Cardiac muscle cell (in vitro differentiated cells and primary cell): ENCODE measurements at places on chromosomes 12 and 14.
A peak's percentile ranks its signal among the peaks of the same experiment; 100 is the strongest.

DNA sequence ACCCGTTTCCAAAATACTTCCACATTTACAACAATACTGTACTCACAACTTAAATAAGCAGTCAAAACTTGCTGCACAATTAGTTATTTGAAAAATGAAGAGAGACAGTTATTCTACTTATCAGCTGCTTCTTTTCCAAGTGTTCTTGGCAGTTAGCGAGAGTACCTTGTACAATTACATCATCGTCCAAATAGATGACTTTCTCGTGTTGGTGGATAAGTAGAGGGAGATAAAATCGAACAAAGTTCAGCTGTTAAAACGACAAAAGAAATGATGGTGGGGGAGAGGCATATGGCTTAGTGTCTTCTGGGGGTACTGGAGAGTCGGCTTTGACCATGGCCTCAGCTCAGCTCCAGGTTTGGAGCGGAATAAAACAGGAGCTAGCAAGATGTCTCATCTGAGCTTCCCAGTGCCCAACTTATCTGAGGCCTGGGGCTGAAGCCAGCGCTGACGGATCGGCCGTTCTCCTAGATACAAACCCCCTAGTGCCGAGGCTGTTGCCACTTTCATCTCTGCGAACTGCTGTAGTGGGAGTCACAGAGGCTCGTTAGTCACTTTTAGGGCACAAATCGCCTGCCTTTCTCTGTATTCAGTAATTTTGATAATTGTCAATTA lies 31.7 kb downstream of the TDG start:
- peak; percentile 70 for DNase-seq

DNA sequence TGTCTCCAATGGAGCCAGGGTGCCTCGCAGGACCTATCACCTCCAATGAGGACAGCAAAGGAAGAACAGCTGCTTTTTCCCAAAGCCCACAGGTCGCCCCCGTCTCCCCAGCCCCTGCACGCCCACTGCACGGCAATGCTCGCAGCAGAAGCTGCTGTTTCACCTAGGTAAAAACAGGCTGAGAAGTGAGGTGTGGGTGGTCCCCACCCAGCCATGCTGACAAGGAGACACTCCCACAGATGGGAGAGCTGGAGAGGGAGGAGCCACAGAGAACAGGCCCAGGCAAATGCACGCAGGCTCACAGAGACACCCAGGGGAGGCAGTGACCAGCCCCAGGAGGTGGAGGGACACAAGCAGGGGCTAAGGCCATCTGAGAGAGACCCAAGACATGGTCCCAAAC lies 10.4 kb downstream of the CFAP73 start:
- no peak for DNase-seq

GRCh38 chr14:93753647-93754046 lies 34.6 kb downstream of the PRIMA1 start:
- DNase-seq = no peak

GRCh38 chr12:116152268-116152667 lies 125.2 kb downstream of the MED13L start:
- DNase-seq = peak; percentile 91

GRCh38 chr12:9619411-9620179 lies 11.9 kb upstream of the KLRB1 start:
- no peak for DNase-seq

DNA sequence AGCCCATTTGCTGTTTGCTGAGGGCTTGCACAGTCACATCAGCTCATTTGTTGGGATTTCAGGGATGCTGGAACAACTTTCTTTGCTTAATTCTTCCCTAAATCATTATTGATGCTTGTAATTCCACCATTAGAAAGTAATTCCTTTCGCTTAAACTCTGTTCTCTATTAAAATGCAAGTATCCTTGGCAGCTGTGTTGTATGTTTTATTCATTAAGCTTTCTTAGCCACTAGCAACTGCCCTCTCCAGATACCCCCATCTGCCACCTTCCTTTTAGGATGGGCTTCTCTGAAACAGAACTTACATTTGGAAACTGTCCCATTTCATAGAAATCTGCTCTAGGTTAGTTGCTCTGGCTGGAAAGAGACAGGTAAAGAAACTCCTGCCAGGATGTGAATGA lies 43.7 kb downstream of the ADCK1 start:
- DNase-seq = no peak
